ENCODE measurements at places on chromosomes 11 and 22.

DNA sequence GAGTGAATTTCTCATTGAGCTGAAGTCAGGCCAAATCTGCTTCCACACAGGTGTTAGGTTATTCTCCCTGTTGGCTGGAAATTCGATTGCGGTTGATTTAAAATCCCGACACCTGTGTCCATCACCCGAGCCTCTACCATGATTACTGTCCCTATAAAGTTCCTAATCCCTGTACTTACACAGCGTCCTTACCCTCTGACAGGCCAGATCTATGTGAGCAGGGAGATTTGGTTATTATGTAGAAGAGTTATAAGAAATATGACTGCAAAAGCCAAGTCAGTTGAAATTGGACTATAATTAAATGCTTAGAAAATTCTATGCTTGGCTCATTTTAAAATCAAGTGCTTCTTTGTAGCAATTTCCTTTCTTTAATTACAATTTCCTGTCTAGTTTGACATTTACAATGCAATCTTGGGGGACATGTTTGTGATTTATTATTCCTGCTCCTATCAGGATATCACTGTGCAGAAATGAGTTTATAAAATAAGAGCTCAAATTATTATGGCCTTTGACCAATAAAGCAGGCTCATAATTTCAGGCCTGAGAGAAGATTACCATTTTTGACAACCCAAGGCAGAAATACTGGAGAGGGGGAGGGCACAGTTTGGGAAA, 32.5 kb upstream of the LMO1 start:
- DNase-seq, result no peak

GRCh38 chr11:71170624-71171423, 81.6 kb downstream of the SHANK2 start:
- DNase-seq, result no peak

GRCh38 chr11:3838504-3838903, 2.3 kb downstream of the RHOG start:
- DNase-seq, result no peak

GRCh38 chr11:109612496-109612895, 190.5 kb downstream of the C11orf87 start:
- DNase-seq, result no peak

GRCh38 chr11:61446211-61446651, 16.3 kb downstream of the SDHAF2 start:
- DNase-seq, result peak; percentile 86

GRCh38 chr11:88511006-88511405, 173.5 kb upstream of the CTSC start:
- DNase-seq, result no peak

GRCh38 chr11:61682906-61683675, 2.9 kb downstream of the DAGLA start:
- no peak for DNase-seq

DNA sequence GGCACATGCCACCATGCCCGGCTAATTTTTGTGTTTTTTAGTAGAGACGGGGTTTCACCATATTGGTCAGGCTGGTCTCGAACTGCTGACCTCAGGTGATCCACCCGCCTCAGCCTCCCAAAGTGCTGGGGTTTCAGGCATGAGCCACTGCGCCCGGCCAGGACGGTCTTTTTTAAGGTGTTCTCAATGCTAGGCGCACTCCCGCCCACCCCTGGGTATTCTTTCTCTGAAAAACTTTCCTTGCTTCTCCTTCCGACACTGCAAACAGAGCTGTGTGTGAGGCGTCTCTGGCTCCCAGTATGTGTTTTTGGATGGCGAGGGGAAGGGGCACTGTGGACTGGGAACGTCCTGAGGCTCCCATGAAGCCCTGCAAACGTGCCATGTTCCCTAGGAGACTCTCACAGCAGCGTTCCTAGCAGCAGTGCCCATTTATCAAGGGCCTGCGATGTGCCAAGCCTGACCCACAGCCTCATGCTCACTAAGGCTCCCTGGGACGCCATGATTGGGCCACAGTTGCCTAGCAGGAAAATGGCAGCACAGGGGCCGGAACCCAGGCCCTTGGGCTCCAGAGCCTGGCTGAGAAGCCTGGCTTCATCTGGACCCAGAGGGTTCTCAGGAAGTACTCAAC, 2.4 kb upstream of the RASL10A start:
- no peak for DNase-seq

- no peak for DNase-seq
These were observed 440.1 kb upstream of the CCDC90B start for GRCh38 chr11:83726316-83726715.

- DNase-seq, result no peak
These were observed 49.7 kb downstream of the ATG16L2 start for GRCh38 chr11:72863916-72864315.

DNA sequence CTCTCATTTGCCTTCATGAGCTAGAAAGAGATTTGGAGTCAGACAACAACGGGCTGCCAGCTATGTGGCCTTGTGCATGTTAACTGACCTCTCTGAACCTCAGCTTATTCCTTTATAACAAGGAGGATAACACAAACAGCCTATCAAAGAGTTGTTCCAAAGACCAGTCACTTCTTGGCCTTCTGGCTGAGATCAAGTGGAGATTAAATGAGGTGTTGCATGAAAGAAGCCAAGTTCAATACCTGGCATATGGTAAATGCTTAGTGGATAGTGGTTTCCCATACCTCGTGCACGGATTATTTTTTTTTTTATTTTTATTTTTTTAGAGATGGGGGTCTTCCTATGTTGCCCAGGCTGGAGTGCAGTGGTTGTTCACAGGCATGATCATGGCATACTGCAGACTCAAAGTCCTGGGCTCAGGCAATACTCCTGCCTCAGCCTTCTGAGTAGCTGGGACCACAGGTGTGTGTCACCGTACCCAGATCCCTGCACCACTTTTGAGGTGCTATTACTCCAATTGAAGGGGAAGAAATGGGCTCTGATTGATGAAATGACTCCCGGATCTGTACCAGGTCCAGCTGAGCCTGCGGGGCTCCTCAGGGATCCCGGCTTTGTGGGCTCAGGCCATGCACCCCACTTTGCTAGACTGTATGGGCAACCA, 4.9 kb downstream of the LGALS1 start:
- no peak for DNase-seq

DNA sequence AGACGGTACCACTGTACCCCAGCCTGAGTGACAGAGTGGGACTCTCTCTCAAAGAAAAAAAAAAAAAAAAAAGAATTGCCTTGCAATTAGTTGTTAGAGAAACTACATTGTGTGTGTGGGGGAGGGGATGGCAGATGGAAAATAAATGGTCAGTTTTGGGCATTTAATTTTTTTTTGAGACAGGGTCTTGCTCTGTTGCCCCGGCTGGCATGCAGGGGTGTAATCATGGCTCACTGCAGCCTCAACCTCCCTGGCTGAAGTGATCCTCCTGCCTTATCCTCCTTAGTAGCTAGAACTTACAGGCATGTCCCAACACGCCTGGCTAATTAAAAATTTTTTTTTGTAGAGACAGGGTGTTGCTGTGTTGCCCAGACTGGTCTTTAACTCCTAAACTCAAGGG, 36.4 kb downstream of the WEE1 start:
- no peak for DNase-seq

- DNase-seq, result no peak
These were observed 36.7 kb upstream of the CLMP start for GRCh38 chr11:123231777-123232176.

DNA sequence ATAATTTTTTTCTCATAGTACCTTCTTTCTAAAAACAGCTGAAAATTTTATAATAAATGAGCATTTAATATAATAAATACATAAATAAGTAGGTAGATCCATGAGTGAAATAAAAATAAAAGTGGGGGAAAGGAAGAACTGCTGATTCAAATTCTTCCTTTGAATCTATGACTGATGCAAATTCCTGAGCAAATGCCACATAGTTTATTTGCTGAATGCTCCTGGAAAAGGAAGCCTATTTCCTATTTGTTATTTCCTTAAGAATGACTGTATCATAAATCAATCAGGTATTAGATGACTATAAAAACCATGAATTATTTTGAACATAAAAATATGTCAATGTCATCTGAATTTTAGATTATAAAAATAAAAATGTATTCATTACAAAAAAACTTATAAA, 16.6 kb downstream of the BTBD10 start:
- no peak for DNase-seq
